ENCODE measurements at places on chromosomes 4 and X. TPM values are rescaled to one million over a fixed set of nuclear protein-coding genes. Genes with fewer than 3 reads are reported as not detected.

GRCh38 chr4:76981644-76982043, 32.1 kb downstream of the SEPTIN11 start:
- no peak for DNase-seq

DNA sequence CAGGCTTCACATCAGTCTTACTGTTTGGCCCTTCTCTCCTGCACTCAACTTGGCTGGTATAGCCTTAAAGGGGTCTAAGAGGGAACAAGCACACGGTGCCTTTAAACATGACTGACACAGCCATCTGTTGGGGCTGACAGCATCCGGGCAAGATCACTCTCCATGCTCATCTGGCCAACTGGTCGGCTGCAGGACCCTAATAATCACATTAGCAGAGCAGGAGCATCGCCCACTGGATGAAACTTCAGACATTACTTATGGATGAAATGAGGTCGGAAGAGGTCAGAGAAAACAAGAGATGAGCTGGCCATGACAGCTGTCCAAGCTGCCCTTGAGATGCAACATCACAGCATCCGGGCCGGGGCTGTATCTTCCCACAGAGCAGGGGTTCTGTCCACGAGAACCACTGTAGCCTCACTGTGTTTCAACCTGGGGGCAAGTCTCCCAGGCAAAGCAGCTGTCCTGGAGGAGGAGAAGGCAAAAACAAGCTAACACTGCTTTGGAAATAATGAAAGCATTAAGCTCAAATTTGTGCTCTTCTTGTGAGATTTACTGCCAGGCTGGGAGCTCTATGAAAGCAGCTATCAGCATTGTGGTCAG, 94.4 kb upstream of the TTC29 start:
- DNase-seq = no peak

DNA sequence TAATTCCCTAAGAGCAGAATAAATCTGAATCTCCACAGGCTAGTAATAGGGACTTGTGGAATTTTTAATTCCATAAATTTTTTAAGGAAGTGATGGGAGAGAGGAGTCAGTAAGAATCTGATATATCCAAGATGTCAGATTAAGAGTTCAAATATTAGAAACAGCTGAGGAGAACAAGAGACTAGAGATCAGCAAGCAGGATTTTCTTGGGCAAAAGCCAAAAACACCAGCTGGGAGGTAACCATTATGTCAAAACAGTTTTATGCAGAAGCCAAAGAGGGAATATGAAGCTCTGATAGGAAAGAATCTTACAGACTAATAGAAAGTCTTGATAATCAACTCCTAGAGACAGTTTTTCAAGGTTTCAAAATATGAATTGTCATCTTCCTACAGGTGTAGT, 72.2 kb upstream of the RBPJ start:
- DNase-seq = no peak

Gene KLF8
- total RNA-seq = 6.0 TPM

Gene UGT2A3
- total RNA-seq = not detected
